Glomerular endothelial cell (primary cell): ENCODE measurements at places on chromosomes 16 and 17. TPM values are rescaled to one million over a fixed set of nuclear protein-coding genes. Genes with fewer than 3 reads are reported as not detected.

The SBK1 gene
- 0.23 and 0.53 TPM in 2 replicates for total RNA-seq

DNA sequence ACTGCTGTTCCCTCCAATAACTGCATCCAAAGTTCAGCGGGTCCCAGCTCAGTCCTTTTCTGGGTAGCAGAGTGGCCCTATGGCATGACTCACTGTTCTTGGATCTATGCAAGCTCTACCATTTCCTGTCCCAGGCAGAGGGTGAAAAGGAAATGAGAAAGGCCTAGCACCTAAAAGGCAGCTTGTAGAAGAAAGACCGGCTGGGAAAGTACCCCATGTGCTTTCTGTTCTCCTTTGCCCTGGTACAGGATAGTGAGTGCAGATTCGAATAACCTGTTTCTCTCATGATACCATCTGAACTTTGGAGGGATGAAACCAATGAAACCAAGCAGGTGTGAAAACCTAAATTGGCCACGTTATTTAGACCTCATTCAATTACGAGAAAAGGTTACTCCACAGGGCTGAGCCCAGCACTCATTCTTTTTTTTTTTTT is 12.7 kb upstream of the HASPIN start:
- DNase-seq, result no peak

DNA sequence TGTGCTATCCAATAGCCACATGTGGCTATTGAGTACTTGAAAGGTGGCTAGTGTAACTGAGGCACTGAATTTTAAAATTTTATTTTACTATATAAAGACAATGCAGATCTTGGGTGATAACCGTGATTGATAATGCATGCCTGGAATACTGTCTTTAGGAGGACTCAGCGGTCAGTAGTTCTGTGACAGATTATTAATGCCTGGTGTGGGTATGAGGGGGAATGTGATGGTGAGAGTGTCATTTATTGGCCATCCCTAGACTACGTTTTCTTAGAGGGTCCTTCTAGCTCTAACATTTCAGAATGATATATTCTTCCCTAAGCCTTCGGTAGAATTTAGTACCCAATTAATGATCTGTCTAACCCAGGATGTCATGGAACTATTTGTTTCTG is 157.6 kb downstream of the CPPED1 start:
- peak; percentile 10 for DNase-seq

The MT1A gene
- total RNA-seq, result 16.4 TPM in 1 of 2 replicates, not detected in the other

DNA sequence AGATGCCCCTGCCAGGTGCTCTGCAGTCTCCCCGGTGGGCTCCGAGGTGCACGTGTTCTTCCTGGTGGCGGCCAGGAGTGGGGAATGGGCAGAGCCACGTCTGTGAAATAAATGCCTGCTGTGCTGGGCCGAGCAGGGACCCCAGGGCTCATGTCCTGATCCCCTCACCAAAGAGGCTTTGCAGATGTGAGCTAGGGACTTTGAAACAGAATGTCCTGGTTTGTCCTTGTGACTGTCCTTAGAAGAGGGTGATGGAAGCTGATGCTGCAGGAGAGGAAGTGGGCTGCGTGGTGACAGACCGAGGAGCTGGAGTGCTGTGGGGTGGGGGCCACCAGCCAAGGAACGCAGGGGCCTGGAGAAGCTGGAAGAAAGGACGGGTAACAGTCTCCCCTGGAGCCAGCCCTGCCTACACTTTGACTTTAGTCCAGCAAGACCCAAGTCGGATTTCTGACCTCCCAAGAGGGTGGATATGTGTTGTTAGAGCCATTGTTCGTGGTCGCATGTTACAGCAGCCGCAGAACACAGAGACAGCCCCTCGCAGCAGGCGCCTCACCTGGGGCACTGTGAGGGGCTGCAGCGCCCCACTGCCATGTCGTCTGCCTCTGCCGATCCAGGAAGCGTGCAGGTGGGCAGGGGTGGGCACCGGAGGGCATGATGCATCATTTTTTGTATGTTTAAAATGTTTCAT is 217.9 kb upstream of the CIBAR2 start:
- DNase-seq, result no peak

DNA sequence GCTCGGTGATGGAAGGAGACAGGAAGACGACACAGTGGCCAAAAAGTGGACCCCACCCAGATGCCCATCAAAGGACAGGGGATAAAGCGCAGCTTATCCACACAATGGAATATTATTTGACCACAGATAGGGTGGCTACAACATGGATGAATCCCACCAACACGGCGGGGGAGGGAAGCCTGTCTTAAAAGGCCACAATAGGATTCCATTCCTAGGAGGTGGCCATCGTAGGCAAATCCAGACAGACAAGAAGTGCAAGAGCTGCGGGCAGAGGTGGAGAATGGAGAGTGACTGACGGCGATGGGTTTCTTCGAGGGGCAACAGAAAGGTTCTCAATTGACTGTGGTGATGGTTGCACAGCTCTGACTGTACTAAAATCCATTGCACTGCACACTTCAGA is 16.0 kb downstream of the SLC38A8 start:
- no peak for DNase-seq

- DNase-seq, result no peak
Observed at GRCh38 chr16:73152386-73153125, 104.6 kb upstream of the ZFHX3 start.
